GM23248 (cell line): ENCODE measurements at places on chromosomes 7 and 10.
A peak's percentile ranks its signal among the peaks of the same experiment; 100 is the strongest.

- DNase-seq, result no peak
- no peak overlapping the region for H3K27ac ChIP-seq
- no peaks in the 10 kb centered on the region for H3K4me1 ChIP-seq
- H3K4me3 ChIP-seq, result no peak overlapping the region
- no peaks in the 10 kb centered on the region for H3K27me3 ChIP-seq
Observed at GRCh38 chr10:127375461-127375860, 173.6 kb upstream of the NPS start.

GRCh38 chr10:33291053-33291592, 43.3 kb downstream of the NRP1 start:
- no peaks in the 10 kb centered on the region for H3K27me3 ChIP-seq
- DNase-seq, result peak; percentile 91
- H3K36me3 ChIP-seq, result peaks cover 20% of the 10 kb centered on the region; the same call in 1 of the 2 replicates
- H3K27ac ChIP-seq, result peak overlapping the region; percentile 98

GRCh38 chr7:159218170-159218569, 73.5 kb upstream of the VIPR2 start:
- no peaks in the 10 kb centered on the region for H3K4me1 ChIP-seq
- no peak overlapping the region for H3K27ac ChIP-seq
- no peak overlapping the region for H3K4me3 ChIP-seq
- DNase-seq, result no peak
- H3K27me3 ChIP-seq, result no peaks in the 10 kb centered on the region

DNA sequence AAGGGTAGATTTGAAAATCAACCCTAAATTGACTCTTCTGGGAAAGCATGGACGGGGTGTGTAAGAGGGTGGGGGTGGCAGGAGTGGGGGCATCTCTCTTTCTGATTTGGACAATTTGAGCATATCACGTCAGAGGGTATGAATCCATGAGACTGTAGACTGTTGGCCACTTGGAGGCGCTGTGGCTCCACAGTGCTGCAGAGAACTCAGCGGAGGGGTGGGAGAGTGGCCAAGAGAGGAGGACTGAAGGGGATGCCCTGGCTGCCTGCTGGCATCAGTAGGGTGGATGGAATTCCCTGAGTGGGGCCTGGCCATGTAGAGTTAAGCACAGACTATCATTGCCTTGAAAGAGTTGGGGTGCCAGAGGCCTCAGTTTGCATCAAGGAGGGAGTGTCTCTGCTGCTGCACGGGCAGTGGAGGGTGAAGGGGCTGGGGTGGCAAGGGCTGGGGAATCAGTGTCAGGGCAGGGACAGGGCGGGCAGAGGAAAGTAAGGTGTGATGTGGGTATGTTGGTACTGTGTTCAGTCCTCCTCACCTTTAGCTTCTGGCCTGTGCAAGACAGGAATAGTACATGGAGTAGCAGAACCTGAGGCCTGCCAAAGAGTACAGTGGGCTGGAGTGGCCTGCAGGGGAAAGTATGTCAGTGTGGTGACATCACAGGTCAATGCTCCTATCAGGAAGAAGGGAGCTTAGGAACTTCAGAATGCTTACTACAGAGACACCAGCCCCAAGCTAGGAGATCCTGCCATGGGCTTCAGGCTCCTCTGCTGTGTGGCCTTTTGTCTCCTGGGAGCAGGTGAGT, 133.5 kb upstream of the PRSS58 start:
- peak; percentile 35 for DNase-seq
- no peak overlapping the region for H3K27ac ChIP-seq
- no peaks in the 10 kb centered on the region for H3K4me1 ChIP-seq
- no peaks in the 10 kb centered on the region for H3K36me3 ChIP-seq

DNA sequence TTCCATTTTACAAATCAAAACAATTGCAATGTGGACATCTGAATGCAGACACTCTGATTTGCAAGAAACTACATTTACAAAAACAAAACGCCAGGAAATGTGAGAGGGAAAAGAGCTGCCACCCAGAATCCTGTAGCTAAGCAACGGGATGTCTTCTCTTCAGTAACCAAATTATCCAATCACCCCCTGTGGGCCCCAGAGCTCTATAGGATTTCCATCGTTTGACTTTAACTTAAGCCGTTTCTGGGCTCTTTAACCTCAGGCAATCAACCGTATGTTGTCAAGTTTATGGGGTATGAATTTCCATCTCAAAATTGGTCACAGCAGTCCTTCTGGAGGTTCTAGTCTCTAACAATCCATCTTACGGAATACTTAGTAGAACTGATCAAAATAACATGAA, 240.5 kb downstream of the ETV1 start:
- H3K4me1 ChIP-seq, result no peaks in the 10 kb centered on the region
- no peaks in the 10 kb centered on the region for H3K36me3 ChIP-seq
- H3K27ac ChIP-seq, result no peak overlapping the region
- H3K4me3 ChIP-seq, result no peak overlapping the region
- DNase-seq, result no peak

DNA sequence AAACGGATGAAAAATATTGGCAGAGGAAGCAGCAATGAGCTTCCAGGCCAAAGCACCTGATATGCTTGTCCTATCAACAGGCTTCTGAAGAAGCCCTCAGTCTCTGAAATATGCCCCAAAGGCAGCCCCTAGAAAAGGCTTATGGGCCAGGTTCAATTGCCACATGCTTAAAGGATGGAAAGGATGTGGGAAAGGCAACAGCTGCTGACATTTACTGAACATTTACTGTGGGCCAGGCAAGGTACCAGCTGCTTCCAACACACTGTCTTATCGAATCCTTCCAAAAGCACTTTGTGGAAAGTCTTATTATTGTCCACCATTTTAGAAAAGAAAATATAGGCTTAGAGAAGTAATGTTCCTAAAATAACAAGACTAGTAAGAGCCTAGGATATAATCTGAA, 56.5 kb downstream of the DOCK4 start:
- no peak for DNase-seq
- no peaks in the 10 kb centered on the region for H3K4me1 ChIP-seq
- no peak overlapping the region for H3K4me3 ChIP-seq
- H3K27ac ChIP-seq, result no peak overlapping the region
- H3K27me3 ChIP-seq, result no peaks in the 10 kb centered on the region
